ENCODE measurements at places on chromosomes 11 and 22.

DNA sequence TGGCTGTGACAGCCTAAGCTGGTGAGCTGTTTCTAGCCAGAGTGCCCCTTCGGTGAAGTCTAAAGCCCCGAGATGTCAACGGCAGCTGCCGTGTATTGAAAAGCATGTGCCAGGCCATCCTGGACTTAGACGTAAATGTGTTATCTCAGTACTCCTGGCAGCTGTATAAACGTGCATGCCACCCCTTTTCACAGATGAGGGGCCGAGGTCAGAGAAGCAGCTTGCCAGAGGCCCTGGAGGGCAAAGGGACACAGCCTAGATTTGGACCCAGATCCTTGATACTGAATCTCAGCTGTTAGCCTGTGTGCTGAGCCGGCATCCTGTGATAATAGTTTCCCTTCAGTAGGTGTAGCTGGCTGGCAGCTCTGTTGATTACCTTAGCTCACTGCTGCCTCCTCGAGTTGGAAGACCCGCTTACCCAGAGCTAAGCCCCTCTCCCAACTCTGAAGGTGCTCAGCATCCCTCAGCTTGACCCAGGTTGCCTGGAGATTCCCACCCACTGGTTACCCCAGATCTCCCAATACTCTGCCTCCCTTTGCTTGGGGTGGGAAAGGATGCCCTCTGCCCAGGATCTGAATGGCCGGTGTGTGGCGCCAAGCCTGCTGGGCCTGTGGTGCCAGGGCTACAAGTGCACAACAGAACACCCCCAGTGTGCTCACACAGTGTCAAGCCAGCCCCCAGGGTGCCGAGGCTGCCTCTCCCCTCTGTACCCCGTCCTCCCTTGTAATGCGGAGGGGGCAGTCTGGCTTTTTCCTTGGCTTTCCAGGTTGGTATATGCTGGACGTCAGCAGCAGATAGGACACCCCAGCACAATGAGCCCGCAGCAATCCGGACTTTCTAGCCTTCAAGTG, 59.8 kb upstream of the WNT7B start:
- peak; percentile 69 for DNase-seq

DNA sequence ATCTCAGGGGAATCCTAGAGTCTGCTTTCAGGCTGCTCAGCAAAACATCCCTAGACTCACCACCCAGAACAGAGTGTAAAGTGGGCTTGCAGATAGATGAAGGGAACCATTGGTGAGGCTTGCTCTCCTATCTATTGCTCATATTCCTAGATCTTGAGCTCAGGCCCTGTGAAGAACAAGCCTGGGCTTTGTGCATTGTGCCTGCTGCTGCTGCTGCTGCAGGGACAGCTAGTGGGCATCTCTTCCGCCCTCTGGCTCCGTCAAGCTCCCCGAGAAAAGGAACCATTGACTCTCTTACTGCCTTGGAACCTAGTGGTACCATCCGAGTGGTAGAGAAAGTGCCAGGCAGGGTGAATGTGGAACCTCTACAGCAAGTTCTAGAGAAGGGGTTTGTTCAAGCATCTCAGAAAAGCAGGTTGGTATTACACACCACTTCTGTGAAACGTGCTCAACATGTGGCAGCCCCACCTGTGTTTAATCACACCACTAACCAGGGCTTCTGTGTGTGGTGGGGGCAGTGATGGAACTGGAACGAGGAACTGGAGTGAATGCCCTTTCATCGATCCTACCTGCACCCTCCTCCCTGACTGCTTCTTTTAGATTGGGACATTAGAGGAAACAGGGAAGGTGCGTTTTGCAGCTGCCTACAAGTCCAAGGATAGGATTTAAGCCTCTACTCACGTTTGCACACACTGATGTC, 4.4 kb downstream of the BACE1-AS start:
- no peak for DNase-seq

DNA sequence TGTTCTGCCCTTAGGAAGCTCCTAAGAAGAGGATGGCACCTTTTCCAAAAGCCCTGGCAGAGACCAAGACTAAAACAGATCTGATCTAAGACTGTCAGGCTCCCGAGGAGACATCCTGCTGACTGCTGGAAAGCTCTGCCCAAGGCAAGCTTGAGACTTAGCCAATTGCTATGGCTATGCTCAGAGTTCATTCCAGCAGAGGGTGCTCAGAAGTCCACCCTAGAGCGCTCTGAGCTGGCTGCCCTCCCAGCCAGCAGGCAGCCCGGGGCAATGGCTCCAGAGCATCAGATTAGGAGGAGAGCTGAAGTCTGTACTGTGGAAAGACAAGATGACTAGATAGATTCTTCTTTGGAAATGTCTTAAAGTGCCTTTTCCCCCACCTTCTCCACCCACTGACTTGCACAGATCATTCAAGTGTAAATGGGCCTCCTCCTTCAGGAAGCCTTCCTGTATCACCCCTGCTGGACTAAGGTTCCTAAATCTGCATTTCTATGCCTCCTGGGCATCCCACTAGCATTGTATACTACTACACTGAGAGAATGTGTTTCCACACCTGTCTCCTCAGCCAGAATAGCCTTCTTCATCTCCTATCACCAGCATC, 23.4 kb downstream of the LRRC55 start:
- DNase-seq: no peak

DNA sequence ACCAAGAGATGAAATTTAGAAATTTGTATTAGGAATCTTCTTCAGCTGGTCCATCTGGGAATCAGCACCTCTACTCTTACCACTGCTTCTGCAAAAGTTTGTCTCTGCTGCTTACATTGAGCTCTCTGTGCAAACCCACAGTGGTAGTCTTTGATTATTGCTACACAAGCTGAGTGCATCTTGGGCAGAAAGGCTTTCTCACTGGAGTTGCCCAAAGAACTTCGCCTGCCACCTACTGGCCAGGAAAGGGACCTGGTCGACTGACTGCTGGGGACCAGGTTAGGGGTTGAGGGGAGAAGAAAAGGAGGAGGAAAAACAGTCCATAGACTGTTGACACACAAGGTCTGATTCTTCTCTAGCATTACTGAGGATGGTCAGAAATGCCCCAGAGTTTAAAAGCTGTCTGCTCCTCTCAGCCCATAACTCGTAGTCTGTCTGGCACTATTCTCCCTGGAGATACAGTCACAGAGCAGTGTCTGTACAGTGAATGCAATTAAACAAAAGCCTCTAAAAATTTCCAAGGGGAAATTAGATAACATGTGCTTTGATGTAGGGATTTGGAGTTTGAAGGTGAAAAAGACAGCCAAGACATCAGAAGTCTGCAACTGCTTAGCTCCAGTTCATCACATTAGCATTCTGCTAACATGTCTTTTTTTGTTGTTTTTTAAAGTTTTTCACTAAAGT, 215.0 kb upstream of the CTSC start:
- peak; percentile 30 for DNase-seq

DNA sequence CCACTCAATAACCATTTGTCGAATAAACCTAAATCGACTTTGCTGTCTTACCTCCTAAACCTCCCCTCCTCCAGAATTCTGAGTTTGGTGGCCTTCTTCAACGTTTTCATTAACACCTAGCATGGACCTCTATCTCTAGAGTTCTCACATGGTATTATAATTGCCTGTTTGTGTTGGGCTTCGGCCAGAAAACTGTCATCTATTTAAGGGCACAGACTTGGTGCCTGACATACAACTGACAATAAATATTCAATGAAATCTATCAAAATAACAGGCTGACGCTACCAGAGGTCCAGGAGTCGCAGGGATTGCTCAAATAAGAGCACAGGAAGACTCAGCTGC, 687 bp downstream of the ALKBH8 start:
- no peak for DNase-seq

- no peak for DNase-seq
These were observed 211.5 kb downstream of the SWAP70 start for GRCh38 chr11:9875399-9875798.

DNA sequence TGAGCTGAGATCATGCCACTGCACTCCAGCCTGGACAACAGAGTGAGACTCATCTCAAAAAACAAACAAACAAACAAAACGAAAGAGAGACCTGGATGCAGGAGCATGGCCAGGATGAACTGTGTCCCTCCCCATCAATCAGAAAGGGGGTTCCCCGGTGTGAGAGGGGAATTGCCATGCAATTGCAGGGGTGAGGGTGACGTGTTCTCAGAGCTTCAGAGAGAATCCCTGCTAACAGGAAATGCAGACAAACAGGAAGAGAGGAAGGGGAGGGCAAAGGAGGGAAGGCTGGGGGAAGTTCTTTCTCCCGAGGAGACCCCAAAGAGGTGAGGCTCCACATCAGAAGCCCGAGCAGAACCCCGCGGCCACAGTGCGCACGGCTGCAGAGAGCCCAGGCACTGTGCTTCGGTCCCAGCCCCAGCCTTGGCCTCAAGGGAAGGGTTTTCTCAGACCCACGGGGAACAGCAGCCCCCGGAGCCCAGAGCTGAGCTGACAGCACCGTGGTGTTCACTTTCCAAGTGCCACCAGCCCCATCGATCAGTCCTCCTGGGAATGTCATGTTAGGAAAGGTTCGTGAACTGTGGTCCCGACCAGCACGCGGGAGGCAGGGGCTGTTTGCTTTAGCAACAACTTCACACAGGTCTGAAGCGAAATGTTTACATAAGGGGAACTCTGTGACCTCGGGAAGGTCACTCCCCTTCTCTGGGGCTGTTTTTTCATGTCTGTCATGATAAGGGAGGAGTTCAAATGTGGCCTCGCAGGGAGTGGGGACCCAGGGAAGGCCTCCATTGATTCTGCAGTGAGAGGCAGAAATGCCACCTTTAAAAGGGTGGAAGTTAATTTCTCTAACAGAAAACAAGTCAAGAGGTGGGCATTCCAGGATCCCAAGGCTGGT, 108.0 kb upstream of the ANO1 start:
- no peak for DNase-seq

- no peak for DNase-seq
These were observed 31.7 kb downstream of the LIF start for GRCh38 chr22:30214703-30215407.

- no peak for DNase-seq
These were observed 55.9 kb downstream of the KCNC1 start for GRCh38 chr11:17790453-17790852.

GRCh38 chr11:126669416-126669815, 313.9 kb downstream of the ST3GAL4 start:
- no peak for DNase-seq

DNA sequence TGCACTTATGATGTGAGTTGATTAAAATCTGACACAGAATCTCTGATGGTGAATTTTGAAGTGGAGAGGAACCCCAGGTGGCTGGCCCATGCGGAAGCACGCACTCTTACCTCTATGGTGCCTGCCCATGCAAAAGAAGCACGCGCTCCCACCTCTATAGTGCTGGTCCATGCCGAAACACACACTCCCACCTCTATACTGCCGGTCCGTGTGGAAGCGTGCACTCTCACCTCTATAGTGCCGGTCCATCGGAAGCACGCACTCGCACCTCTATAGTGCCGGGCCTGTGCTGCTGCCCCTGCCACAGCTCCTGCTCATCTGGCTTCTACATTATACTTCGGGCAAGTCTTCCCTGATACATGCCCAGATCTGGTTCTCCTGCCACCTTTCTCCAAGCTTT, 36.8 kb upstream of the SLC25A1 start:
- no peak for DNase-seq

DNA sequence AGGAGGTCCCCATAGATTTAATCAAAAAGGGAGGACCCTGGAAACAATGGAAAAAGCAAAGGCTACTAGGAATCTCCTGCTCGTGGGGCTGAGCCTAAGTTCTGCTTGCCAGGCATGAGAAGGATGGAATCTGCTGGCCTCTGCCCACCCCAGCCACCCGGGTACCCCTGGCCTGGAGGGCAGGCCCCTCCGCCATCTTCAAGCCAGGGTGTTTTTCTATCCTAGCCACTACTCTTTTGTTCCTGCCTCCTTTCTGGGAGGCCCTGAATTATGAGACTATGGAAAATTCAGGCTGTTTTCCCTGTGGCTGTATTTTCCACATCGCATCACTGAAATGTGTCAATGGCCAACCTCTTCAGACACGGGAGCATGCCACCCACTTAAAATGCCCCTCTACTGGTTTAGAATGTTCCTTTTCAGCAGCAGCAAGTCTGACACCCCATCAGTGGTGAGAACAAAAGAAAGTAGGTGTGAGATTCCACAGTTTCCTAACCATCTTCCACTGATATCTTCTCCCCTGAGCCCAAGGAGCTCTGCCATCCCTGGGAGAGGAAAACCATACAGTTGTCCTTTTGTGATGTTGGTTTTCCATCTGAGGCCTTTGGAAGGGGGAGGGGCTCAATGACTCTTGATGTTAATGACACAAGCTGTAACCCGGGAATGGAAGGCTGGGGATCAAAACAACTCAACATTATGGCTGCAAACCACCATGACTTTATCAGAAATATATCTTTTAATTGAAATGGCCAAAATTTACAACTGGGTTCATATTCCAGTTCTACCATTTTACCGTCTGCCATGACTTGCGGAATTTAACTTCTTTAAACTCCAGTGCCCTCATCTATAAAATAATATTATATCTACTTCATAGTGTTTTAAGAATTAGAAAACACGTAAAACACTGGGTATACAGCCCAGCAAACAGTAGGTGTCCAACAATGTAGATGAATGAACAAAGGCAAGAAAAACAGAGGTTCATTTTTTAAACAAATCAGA, 22.2 kb downstream of the DKK3 start:
- DNase-seq: no peak

- DNase-seq: no peak
These were observed 531 bp downstream of the DAGLA start for GRCh38 chr11:61680622-61681221.

DNA sequence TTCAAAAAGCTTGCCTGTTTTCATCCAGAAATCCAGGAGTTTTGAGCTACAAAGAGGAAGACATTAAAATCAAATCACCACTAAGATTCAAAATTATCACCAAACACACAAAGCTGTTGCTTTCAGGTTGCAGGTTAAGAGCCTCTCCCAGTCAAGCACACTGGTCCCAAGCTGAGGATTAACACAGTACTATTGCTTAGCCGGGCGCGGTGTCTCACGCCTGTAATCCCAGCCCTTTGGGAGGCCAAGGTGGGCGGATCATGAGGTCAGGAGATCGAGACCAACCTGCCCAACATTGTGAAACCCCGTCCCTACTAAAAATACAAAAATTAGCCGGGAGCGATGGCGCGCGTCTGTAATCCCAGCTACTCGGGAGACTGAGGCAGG, 1165.1 kb downstream of the LRRC4C start:
- DNase-seq: no peak

DNA sequence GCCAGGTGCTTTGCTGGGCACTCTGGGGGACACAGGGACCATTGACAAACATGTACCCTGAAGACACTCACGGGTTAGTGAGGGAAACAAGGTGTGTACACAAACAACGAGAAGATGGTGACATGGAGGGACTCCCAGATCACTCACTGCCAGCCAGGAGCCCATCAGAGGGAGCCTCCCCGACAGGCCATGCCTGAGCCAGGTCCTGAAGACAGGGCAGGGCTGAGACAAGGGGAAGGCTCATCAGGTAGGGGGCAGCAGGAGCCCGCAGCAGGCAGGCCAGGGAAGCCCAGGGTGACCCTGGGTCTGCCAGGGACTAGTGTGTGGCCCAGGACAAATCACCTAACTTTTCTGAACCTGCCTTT, 127.9 kb downstream of the BUD13 start:
- DNase-seq: no peak

DNA sequence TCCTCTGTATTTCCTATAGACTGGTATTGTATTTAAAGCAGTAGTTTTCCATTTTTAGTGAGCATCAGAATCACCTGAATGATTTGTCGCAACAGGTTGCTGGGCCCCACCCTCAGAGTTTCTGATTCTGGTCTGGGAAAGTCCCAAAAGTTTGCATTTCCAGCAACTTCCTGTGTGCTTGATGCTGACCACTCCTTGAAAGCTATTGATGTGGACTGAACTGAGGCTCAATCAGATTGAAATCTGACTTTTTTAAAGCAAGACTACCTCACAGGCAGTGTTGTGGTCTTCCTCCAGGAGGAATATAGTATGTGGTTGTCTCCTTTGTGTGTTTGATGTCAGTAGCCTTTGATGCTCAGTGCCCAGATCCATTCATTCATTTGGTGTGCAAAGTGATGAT, 17.2 kb upstream of the MPZL2 start:
- peak; percentile 35 for DNase-seq

GRCh38 chr11:115924744-115925567, 420.7 kb upstream of the CADM1 start:
- no peak for DNase-seq

All from CD4-positive, alpha-beta T cell treated with Interleukin-12 subunit alpha and Interleukin-12 subunit beta, for 1 hour (primary cell).